ENCODE measurements at places on chromosomes 7 and 10.

- DNase-seq: no peak
- H3K36me3 ChIP-seq: no peaks in the 10 kb centered on the region
- H3K27ac ChIP-seq: no peak overlapping the region
- peak overlapping the region; percentile 40 for H3K4me3 ChIP-seq
- peaks cover 100% of the 10 kb centered on the region for H3K27me3 ChIP-seq
Observed at GRCh38 chr7:122304996-122305421, 459 bp upstream of the FEZF1 start.

DNA sequence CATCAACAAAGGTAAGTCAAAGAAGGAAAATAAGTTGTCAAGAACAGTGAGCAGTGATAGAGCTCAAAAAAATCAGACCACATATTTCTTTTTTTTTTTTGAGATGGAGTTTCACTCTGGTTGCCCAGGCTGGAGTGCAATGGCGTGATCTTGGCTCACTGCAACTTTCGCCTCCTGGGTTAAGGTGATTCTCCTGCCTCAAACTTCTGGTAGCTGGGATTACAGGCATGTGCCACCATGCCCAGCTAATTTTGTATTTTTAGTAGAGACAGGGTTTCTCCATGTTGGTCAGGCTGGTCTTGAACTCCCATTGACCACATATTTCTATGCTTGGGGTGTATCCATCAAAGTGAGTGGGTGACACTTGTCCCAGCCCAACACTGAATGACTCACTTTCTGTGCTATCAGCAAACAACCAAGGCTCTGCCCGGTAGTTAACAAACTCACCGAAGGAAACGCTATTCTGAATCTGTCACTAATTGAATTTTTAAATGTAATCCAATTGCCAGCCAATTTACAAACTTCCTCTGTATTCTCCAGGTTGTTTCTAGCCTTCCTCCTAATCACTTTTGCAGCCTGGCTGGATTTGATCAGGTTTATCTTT is 19.6 kb upstream of the SMNDC1 start:
- peaks cover 2% of the 10 kb centered on the region for H3K27me3 ChIP-seq
- no peak overlapping the region for H3K27ac ChIP-seq
- no peaks in the 10 kb centered on the region for H3K4me1 ChIP-seq
- DNase-seq: no peak
- no peaks in the 10 kb centered on the region for H3K36me3 ChIP-seq
- H3K4me3 ChIP-seq: no peak overlapping the region

DNA sequence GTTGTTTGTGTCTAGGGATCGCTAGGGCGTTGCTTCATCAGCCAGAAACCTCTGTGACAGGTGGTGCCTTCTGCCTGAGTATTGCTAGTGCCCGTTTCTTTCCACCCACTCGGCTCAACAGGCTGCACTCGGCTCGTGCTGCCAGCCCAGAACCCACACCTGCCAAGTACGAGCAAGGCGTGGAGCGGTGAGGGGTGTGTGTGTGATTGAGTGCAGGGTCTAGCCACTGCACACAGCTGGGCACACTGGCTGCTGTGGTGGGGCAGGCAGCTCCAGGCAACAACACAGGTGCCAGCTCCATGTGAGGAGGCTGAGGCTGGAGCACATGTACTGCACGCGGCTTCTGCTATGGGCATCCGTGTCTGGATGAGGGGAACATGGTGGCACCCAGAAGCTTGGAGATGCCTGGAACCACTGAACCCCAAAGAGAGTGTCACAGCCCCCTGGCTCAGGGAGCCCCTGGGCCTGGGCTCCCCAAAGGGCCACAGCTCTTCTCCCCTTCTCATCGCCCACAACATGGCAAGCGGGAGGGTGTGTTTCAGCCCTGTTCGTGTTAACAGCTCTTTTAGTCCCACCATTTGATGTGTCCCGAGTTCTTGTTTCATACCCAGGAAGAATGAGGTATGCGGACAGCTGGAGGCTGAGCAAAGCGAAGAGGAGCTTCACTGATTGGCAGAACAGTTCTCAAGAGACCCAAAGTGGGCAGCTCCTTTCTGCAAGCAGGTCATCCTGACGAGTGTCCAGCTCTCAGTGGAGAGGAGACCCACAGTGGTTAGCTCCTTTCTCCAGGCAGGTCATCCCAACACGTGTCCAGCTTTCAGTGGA is 78.1 kb downstream of the HDAC9 start:
- H3K4me1 ChIP-seq: peaks cover 4% of the 10 kb centered on the region
- no peak overlapping the region for H3K27ac ChIP-seq
- H3K4me3 ChIP-seq: no peak overlapping the region
- H3K27me3 ChIP-seq: no peaks in the 10 kb centered on the region
- DNase-seq: no peak

DNA sequence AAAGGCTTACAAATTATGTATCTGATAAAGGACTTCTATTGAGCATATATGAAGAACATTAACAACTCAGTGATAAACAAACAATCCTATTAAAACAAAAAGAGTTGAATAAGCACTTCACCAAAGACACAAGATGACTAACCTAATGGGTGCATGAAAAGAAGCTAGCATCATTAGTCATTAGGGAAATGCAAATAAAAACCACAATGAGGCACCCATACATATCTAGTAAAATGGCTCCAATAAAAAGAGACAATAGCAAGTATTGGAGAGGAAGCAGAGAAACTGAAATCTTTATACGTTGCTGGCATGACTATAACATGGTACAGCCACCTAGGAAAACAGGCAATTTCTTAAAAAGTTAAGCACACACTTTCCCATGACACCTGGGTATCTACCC is 77.6 kb upstream of the ZMIZ1 start:
- no peaks in the 10 kb centered on the region for H3K27me3 ChIP-seq
- H3K4me3 ChIP-seq: no peak overlapping the region
- no peaks in the 10 kb centered on the region for H3K36me3 ChIP-seq
- no peaks in the 10 kb centered on the region for H3K4me1 ChIP-seq

DNA sequence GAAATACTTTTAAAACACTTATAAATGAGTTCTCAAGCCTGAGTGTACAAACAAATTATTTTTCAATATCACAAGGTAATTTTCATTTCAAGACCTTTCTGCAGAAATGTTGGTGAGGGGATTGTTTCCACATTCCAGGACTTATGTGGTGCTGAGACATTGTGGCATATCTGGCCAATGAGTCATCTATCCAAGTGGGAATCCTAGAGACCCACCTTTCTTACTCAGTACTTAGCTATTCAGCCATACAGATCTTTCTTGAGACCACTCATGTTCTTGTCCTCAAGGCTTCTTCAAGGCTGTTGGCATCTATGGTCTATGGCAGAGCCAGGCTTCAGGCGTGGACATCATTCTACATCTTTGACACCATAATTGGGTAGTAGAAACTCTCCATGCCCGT is 225.4 kb downstream of the DKK1 start:
- H3K27me3 ChIP-seq: no peaks in the 10 kb centered on the region
- no peaks in the 10 kb centered on the region for H3K36me3 ChIP-seq
- H3K4me3 ChIP-seq: no peak overlapping the region
- H3K27ac ChIP-seq: no peak overlapping the region

DNA sequence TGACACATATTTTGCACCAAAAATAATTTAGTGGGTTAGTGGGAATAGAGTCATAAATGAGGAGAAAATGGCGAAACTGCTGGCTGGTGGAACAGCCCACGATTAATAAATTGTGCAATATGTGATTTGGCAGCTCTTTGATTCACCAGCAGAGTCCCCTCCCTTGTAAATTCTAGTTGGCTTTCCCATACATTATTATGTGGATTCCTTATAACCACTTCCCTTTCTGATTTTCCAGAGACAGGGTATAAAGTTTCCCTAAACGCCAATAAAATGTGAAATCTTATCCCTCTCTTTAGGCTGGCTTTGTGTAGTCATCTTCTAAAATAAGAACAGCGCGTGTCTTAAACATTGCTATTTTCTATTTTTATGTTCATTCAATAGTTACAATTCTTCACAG is 149.4 kb upstream of the FERD3L start:
- no peak overlapping the region for H3K27ac ChIP-seq
- H3K4me1 ChIP-seq: peaks cover 21% of the 10 kb centered on the region
- DNase-seq: no peak
- no peaks in the 10 kb centered on the region for H3K36me3 ChIP-seq
- no peaks in the 10 kb centered on the region for H3K27me3 ChIP-seq
- H3K4me3 ChIP-seq: no peak overlapping the region

DNA sequence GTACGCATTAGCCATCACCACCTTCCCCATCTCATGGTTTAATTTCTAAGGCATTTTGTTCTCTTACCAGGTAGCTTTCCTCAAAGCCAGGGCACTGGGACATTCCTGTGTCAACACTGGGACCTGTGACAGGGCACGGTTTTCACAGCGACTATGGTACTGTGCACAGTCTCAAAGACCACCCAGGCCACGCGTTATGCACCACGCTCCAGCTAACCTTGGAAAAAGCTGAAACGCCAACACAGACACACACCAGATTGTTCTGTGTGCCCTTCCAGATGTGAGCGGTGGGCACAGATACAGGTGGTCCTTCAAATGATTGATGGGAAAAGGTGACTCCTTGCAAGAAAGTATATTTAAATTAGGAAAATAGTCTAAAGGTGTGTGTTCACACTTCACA is 337.3 kb downstream of the WDR37 start:
- H3K27me3 ChIP-seq: no peaks in the 10 kb centered on the region
- DNase-seq: no peak
- no peaks in the 10 kb centered on the region for H3K4me1 ChIP-seq
- no peak overlapping the region for H3K4me3 ChIP-seq

GRCh38 chr7:16791071-16791470 is 13.7 kb downstream of the AGR2 start:
- no peaks in the 10 kb centered on the region for H3K36me3 ChIP-seq
- H3K27me3 ChIP-seq: no peaks in the 10 kb centered on the region
- no peaks in the 10 kb centered on the region for H3K4me1 ChIP-seq

DNA sequence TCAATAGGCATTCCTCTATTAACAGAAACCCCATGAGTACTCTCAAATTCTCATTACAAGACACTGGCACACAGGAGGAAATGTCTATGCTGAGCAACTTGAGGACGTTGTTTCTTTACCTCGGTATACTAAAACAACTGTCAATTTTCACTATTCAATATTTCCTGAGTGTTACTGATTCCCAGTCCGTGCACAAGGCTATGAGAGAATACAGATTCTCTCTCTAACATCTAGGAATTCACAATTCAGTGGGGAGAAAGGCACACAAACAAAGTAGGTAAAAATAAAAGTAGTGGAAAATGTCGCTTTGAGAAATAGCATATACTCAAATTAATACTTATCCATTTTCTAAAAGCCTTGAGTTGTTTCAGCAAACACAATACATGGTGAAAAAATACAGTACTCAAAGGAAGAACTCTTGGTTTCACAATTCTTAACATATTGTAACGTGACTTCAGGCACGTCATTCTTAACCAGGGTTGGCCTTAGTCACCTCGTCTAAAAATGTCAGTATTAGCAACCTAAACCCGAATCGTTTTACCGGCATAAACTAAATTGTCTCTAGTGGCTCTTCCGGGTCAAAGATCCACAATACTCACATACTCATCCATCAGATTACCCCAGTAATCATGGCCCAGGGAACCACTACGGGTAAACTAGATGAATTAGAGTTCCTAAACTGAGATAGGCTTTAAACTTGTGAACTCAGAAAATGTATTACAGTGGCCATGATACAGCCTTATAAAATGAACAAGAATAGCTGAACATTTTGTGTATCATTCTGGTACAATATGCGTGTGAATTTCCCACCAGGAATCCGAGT is 1.5 kb downstream of the IPMK start:
- peak overlapping the region; percentile 93 for H3K27ac ChIP-seq
- no peak for DNase-seq
- H3K4me3 ChIP-seq: peak overlapping the region; percentile 86
- H3K36me3 ChIP-seq: no peaks in the 10 kb centered on the region
- peaks cover 5% of the 10 kb centered on the region for H3K4me1 ChIP-seq

DNA sequence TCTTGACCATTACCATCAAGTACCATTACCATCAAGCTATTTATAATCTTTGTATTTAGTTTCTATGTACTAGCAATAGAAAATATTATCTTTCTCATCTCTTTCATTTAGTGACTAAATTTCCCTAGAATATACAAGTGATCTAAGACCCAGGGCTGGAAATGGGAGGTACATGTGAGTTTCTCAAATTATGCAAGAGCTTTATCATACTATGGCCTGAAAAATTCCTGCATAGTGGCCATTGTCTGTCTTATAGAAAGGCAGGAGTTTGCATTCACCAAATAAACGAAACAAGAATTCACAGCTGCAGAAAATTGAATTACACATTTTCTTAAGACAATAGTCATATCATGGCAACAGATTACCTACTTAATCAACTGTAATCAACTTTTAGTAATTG is 50.7 kb upstream of the HDAC9 start:
- H3K4me3 ChIP-seq: no peak overlapping the region
- H3K36me3 ChIP-seq: no peaks in the 10 kb centered on the region
- no peak for DNase-seq

DNA sequence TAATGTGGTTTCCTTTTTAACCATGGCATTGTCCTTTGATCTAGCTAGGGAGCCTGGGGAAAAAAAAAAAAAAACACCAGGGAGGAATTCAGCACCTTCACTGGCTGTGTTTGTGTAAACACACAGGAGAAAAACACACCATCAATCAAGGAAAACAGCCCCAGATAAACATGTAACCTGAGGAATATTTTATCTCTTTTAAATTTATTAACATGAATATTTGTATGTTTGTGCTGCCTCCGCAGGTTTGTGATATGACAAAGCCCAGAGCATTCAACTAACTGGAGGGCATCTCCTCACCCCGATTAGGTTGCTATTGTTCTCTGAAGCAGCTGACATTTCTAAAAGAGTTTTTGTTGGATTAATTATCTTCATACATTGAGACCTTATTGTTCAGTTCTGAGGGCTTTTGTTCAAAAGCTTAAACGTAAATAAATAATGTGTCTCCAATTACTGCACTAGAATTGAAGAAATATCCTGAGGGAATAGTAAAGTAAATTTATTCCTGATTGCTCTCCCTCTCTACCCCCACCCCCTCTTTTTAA is 89.4 kb upstream of the SEMA3E start:
- H3K36me3 ChIP-seq: no peaks in the 10 kb centered on the region
- H3K27me3 ChIP-seq: no peaks in the 10 kb centered on the region

- no peak for DNase-seq
- H3K4me3 ChIP-seq: no peak overlapping the region
- no peaks in the 10 kb centered on the region for H3K27me3 ChIP-seq
Observed at GRCh38 chr7:38872202-38872601, 36.8 kb downstream of the VPS41 start.

GRCh38 chr7:147196481-147196880 is 1079.9 kb downstream of the CNTNAP2 start:
- H3K4me3 ChIP-seq: no peak overlapping the region
- H3K27ac ChIP-seq: no peak overlapping the region
- no peak for DNase-seq
- no peaks in the 10 kb centered on the region for H3K27me3 ChIP-seq
- H3K36me3 ChIP-seq: no peaks in the 10 kb centered on the region
- H3K4me1 ChIP-seq: no peaks in the 10 kb centered on the region

- no peak for DNase-seq
- no peaks in the 10 kb centered on the region for H3K27me3 ChIP-seq
- H3K4me1 ChIP-seq: peaks cover 5% of the 10 kb centered on the region
- no peak overlapping the region for H3K4me3 ChIP-seq
- H3K36me3 ChIP-seq: no peaks in the 10 kb centered on the region
Observed at GRCh38 chr10:42645103-42645502, 6.7 kb upstream of the ZNF33B start.

Measured in tibial artery (tissue), 4 donors.